ENCODE measurements at places on chromosomes 11 and 22.

GRCh38 chr11:27383645-27384044, 20.6 kb upstream of the CCDC34 start:
- no peak overlapping the region for H3K4me3 ChIP-seq
- H3K4me1 ChIP-seq, result peaks cover 33% of the 10 kb centered on the region
- no peak for DNase-seq
- H3K27ac ChIP-seq, result no peak overlapping the region

DNA sequence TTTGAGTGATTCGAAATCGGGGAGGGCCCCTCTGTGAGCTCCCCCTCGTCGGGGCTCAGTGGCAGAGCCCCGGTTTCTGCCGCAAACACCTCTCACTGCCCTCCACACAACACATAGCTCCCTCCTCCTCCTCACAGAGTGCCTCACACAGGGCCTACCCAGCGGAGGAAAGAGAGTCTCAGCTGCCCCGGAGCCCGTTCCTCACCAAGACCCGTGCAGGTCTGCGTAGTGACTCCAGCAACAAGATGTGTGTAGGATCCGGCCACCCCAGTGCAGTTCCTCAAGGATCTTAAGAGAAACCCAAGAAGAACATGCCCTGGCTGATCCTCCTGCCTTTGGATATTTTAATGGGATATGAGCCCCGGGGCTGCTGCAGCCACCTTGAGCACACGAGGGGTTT, 238.4 kb downstream of the BRD1 start:
- H3K27me3 ChIP-seq, result no peaks in the 10 kb centered on the region
- no peaks in the 10 kb centered on the region for H3K36me3 ChIP-seq
- no peak overlapping the region for H3K4me3 ChIP-seq

DNA sequence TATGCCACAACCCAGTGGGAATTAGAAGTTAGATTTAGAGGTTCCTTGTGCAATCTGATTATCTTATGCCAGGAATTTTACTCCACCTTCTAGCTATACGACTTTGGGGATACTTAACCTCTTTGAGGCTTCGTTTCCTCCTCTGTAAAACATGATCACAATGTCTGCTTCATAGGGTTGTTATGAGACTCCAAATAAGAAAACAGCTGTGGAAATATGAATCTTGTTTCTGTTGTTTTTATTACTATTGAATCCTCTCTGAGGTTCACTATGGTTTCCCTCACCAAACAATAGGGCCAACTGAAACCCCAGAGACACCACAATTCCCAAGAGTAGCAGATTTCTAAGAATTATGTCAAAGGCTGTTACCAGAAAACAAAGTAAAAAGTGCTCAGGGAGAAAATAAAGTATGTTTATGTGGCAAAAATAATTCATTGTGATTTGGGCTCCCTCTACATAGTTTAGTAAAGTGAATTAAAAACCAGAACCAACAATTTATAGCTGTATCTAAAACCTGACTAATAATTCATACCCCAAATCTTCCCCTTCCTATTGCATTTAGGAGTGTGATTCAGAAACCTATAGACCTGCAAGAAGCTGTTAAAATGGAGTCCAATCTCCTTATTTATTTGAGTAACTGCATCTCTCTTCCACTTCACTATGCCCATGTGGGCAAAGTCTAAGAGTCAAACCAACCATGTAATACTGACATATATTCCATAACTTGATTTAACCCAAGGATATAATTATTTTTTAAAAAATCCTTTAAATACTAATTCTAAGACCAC, 38.4 kb downstream of the AMBRA1 start:
- no peaks in the 10 kb centered on the region for H3K27me3 ChIP-seq
- H3K36me3 ChIP-seq, result no peaks in the 10 kb centered on the region
- H3K27ac ChIP-seq, result peak overlapping the region; percentile 79
- no peak for DNase-seq
- H3K4me1 ChIP-seq, result peaks cover 48% of the 10 kb centered on the region

- H3K36me3 ChIP-seq, result no peaks in the 10 kb centered on the region
- no peaks in the 10 kb centered on the region for H3K4me1 ChIP-seq
- H3K27ac ChIP-seq, result no peak overlapping the region
- H3K27me3 ChIP-seq, result no peaks in the 10 kb centered on the region
- no peak for DNase-seq
Observed at GRCh38 chr11:92907671-92908070, 61.8 kb upstream of the MTNR1B start.

- no peak overlapping the region for H3K4me3 ChIP-seq
- no peak for DNase-seq
- no peaks in the 10 kb centered on the region for H3K36me3 ChIP-seq
- H3K4me1 ChIP-seq, result no peaks in the 10 kb centered on the region
- H3K27me3 ChIP-seq, result no peaks in the 10 kb centered on the region
Observed at GRCh38 chr22:32661737-32662586, 139.5 kb upstream of the TIMP3 start.

DNA sequence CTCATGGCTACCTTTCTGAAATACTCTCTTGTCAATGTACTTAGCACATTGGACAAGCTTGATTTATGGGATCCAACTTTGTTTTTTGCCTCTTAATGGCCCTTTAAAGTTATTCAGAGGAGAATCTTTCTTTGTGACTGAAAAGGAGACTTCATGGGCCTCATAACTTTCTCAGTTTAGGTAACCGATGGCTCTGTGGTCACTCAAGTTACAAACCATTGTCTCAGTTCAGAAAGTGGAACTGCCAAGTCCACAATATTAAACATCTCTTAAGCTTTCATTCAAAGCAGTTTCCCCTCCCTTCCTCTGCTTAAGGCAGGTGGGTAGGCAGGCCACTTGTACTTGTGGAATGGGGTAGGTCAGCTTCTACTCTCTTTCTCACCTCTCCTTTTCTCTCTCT, 12.3 kb upstream of the ARL14EP start:
- no peaks in the 10 kb centered on the region for H3K4me1 ChIP-seq
- H3K36me3 ChIP-seq, result no peaks in the 10 kb centered on the region
- H3K27me3 ChIP-seq, result no peaks in the 10 kb centered on the region
- H3K4me3 ChIP-seq, result no peak overlapping the region

GRCh38 chr11:86595451-86595850, 77.0 kb downstream of the ME3 start:
- H3K4me1 ChIP-seq, result peaks cover 11% of the 10 kb centered on the region
- no peaks in the 10 kb centered on the region for H3K27me3 ChIP-seq
- H3K4me3 ChIP-seq, result no peak overlapping the region
- no peak for DNase-seq
- H3K27ac ChIP-seq, result no peak overlapping the region
- H3K36me3 ChIP-seq, result no peaks in the 10 kb centered on the region

DNA sequence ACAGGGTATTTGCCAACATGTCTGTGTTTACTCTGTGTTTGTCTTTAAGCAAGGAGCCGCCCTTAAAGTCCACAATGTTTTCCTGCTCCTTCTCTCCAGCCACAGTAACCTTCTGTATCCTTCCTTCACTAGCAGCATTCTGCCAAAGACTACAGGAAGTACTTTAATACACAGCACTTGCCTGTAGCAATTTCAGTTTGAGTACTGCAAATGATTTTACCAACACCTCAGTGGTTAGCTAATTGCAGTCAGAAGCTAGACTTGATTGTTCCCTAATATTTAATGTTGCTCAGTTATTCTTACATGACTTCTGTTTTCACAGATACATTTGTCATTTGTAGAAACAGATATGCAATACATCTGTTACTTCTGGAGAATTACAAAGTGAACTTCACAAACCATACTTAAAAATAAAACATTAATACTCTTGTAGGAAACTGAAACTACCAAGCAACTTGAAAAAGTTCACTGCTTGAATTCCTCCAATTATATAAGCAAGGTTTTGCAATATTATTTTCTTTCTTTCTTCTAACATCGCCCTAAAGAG, 69.1 kb downstream of the FCHSD2 start:
- no peak for DNase-seq
- H3K4me3 ChIP-seq, result no peak overlapping the region
- H3K4me1 ChIP-seq, result peaks cover 6% of the 10 kb centered on the region
- H3K27ac ChIP-seq, result peak overlapping the region; percentile 9
- no peaks in the 10 kb centered on the region for H3K36me3 ChIP-seq

- H3K36me3 ChIP-seq, result no peaks in the 10 kb centered on the region
- no peaks in the 10 kb centered on the region for H3K4me1 ChIP-seq
- H3K27ac ChIP-seq, result no peak overlapping the region
- no peaks in the 10 kb centered on the region for H3K27me3 ChIP-seq
- no peak for DNase-seq
Observed at GRCh38 chr11:94504689-94505293, 7.5 kb upstream of the C11orf97 start.

DNA sequence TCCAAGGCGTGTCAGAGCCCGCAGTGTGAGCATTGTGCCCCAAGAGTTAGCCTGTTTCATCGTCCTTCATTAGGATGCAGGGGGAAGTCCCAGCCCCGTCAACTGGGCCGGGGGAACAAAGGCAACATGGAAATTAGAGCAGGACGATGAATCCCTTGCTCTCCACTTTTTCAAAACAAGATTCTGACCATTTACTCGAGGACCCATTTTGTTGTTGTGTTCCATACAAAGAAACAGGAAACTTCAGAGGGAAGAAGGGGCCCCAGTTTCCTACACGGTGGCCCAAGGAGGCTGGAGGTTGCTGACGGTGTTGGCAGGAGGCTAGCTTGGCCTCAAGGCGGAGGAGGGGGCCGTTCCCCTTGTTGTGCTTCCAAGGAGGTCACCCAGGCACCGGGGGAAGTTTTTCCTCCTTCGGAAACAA, 44.0 kb upstream of the SLC1A2 start:
- DNase-seq, result no peak
- H3K27ac ChIP-seq, result no peak overlapping the region
- no peak overlapping the region for H3K4me3 ChIP-seq
- H3K27me3 ChIP-seq, result no peaks in the 10 kb centered on the region
- H3K36me3 ChIP-seq, result no peaks in the 10 kb centered on the region

DNA sequence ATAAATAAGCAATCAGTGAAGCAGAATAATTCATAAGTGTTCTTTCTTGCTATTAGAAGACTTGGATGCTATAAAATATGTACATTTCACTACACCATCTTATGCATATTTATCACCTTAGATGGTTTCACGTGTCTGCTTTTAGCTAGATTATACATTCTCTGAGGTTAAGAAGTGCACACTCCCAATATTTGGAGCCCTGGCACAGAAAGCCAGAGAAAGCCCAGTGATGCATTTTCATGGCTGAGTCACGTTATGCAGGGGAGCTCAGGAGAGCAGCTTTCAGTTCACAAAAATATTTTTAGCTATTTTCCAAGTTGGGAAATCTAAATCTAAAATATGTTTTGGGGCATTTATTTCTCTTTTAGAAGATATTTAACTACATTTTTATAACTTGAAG, 5.1 kb upstream of the TP53AIP1 start:
- H3K4me3 ChIP-seq, result no peak overlapping the region
- no peaks in the 10 kb centered on the region for H3K4me1 ChIP-seq
- no peak overlapping the region for H3K27ac ChIP-seq
- no peak for DNase-seq

DNA sequence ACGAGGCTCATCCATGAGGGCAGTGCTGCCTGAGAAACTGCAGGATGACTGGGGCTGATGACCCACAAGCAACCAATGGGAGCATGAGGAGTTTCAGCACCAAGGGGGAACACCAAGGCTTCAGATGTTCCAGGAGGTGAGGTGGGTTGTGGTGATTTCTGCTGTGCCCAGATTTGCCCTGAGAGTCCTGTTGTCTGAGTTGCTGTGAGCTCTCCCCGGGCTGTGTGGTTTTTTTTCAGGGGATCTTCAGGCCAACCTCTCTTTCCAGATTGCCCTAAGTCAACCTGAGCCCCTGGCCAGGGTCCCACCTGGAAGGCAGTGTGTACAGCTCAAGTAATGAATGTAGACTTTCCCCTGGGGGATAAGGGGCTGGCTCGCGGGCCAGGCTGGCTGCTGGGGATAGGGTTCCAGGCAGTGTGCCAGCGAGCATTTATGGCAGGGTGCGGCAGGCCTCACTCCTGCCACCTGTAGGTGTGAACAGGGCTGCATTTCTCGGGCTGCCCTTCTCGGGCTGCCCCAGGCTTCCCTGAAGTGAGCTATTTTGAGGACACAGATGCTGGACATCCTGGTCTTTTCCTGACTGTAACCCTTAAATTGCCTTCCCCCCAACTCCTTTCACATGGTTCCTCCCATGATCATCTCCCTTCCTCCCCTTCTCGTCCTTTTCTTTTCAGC, 9.8 kb downstream of the SLC22A6 start:
- no peak overlapping the region for H3K4me3 ChIP-seq
- peaks cover 2% of the 10 kb centered on the region for H3K27me3 ChIP-seq
- H3K27ac ChIP-seq, result no peak overlapping the region
- DNase-seq, result no peak

- H3K36me3 ChIP-seq, result no peaks in the 10 kb centered on the region
- H3K4me1 ChIP-seq, result peaks cover 20% of the 10 kb centered on the region
- no peak for DNase-seq
- H3K27ac ChIP-seq, result peak within 1 kb of the TSS; percentile 48
- H3K27me3 ChIP-seq, result no peaks in the 10 kb centered on the region
- H3K4me3 ChIP-seq, result peak within 1 kb of the TSS; percentile 65
Observed at GRCh38 chr11:705646-706438, at the start of gene EPS8L2. Gene EPS8L2, plus strand, starts transcription at chr11:706231. Its CDS starts 3,177 bp downstream, at chr11:709408.

DNA sequence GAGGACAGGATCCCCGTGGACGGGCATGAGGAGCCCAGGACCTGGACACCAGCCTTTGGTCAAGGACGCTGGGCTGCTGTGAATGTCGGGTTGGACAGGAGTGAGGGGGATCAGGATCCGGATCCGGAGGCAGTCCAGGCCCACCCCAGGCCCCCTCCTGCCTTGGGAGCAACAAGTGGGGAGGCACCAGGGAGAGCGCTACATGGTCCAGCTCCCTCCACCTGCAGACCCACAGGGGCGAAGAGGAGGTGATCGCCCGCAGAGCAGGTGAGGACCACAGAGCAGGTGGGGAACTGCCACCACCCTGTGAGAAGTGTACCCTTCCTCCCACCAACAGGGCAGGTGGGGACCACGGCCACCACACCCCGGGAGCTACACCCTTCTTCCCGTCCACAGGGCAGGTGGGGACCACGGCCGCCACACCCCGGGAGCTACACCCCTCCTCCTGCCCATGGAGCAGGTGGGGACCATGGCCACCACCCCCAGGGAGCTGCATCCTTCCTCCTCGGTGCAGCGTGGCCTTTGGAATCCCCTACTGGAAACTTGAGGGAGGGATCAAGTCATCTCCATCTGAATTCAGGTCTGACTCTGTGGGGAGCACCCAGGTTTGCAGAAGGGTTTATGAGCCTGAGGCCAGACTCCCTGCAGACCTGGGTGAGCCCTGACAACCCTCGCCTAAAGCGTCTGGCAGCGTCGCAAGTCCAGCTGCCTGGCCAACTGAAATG, 141.0 kb downstream of the BRD1 start:
- DNase-seq, result no peak
- no peaks in the 10 kb centered on the region for H3K36me3 ChIP-seq
- no peaks in the 10 kb centered on the region for H3K4me1 ChIP-seq

DNA sequence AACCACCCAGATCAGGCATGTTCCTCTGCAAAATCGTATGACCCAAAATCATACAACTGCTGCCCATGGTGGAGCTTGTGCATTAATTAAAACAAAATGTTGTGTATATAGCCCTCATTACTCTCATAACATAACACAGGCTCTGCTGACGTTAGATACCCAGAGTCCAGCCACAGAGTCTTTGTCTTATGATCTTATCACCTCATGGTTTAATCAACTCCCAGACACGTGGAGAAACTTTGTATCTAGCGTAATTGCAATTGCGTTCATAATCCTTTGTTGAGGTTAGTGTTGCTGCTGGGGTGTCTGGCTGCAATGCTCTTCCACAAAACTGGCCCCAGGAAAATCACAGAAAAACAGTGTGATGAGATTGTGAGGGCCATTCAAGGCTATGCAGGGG, 5.0 kb upstream of the APOL1 start:
- no peaks in the 10 kb centered on the region for H3K4me1 ChIP-seq
- DNase-seq, result no peak
- no peak overlapping the region for H3K4me3 ChIP-seq
- no peaks in the 10 kb centered on the region for H3K27me3 ChIP-seq
- H3K27ac ChIP-seq, result no peak overlapping the region

Data from adrenal gland (tissue), 19 donors.